GM23248 (cell line): ENCODE measurements at places on chromosomes 7 and 10. TPM values are rescaled to one million over a fixed set of nuclear protein-coding genes. Genes with fewer than 3 reads are reported as not detected.

GRCh38 chr7:20651960-20652544 is 36.6 kb downstream of the ABCB5 start:
- H3K4me3 ChIP-seq = no peak overlapping the region
- H3K4me1 ChIP-seq = no peaks in the 10 kb centered on the region
- no peak overlapping the region for H3K27ac ChIP-seq
- H3K36me3 ChIP-seq = no peaks in the 10 kb centered on the region

DNA sequence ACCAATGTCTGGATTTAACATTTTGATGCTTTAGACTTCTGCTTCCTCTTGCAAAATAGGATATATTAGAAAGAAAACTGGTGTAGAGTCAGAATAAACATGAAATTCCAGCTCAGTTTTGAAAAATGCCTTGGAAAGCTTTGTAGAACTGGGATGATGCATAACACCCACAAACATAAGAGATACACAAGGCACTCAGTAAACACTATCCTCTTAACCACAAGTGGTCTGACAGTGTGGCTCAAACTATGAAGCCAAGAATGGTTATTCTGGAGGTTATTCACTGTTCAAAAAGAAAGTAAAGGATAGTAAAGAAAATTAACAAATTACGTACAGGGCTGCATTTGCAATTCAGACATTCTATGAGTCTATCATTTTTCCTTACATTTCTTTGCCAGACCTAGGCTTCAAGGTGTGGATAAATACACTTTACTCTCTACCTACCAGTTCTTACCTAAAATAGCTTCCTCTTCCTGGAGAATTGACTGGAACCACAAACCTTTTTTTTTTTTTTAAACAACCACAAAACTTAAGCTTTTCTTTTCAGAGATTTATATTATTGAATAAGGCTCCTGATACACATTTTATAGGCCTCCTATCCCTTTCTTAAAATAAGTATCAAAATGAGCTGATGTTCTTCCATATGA is 9.0 kb upstream of the RSBN1L start:
- no peaks in the 10 kb centered on the region for H3K27me3 ChIP-seq
- peak overlapping the region; percentile 60 for H3K27ac ChIP-seq
- H3K4me3 ChIP-seq = peak overlapping the region; percentile 13; the same call in 1 of the 2 replicates
- H3K4me1 ChIP-seq = peaks cover 22% of the 10 kb centered on the region
- H3K36me3 ChIP-seq = no peaks in the 10 kb centered on the region
- peak; percentile 80 for DNase-seq

DNA sequence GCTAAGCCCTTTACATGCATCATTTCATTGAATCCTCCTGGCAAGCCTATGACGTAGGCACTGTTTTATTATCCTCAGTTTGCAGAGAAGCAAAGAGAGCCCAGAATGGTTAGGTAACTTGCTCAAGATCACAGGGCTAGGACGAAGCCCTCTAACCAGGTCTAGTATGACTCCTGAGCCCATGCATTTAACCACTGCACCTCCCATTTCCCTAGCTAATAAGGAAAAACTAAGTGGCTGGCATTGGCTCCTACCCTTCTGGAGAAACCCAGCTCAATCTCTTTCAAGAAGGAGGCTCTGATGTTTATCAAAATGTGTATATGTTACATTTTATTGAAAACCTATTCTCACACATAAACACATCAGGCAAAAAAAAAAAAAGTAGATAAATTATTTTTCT is 19.8 kb downstream of the MYOF start:
- peak overlapping the region; percentile 99 for H3K27ac ChIP-seq
- peaks cover 12% of the 10 kb centered on the region; the same call in 1 of the 2 replicates for H3K36me3 ChIP-seq
- no peaks in the 10 kb centered on the region for H3K27me3 ChIP-seq
- H3K4me1 ChIP-seq = peaks cover 88% of the 10 kb centered on the region
- peak; percentile 34 for DNase-seq

- peak overlapping the region; percentile 59 for H3K4me3 ChIP-seq
- H3K27ac ChIP-seq = peak overlapping the region; percentile 90
- H3K4me1 ChIP-seq = peaks cover 9% of the 10 kb centered on the region; the same call in 1 of the 2 replicates
- no peaks in the 10 kb centered on the region for H3K36me3 ChIP-seq
- DNase-seq = peak; percentile 66
These were observed 162.3 kb downstream of the ZMYND11 start for GRCh38 chr10:297567-297966.

DNA sequence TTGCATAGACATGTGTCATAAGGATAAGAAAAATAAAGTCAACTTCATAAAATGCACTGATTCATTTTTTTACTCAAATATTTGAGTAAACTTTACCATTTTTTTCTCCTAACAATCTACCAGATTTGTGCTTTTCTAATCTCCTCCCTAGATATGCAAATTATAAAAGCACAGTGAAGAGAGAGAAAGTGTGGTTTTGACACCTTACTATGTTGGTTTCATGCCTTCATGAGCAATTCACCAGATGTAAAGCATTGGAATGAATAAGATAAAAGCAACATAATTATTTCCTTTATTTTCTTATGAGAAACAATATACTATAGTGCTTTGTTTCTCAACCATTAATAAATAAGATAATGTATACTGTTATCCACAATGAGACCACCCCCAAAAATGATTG is 432.5 kb upstream of the PCDH15 start:
- DNase-seq = no peak
- H3K27ac ChIP-seq = no peak overlapping the region
- H3K36me3 ChIP-seq = no peaks in the 10 kb centered on the region
- H3K4me1 ChIP-seq = no peaks in the 10 kb centered on the region

DNA sequence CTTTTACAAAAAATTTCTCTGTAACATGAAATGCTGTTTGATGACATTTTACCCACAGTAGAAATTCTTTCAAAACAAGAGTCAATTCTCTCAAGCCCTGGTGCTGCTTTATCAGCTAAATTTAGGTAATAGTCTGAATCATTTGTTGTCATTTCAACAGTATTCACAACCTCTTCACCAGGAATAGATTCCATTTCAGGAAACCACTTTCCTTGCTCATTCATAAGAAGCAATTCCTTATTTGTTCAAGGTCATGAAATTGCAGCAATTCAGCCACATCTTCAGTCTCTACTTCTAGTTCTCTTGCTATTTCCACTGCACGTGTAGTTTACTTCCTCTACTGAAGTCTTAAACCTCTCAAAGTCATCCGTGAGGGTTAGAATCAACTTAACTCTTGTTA is 14.1 kb downstream of the STAG3 start:
- no peak overlapping the region for H3K4me3 ChIP-seq
- DNase-seq = peak; percentile 67
- H3K36me3 ChIP-seq = no peaks in the 10 kb centered on the region
- H3K27ac ChIP-seq = no peak overlapping the region

DNA sequence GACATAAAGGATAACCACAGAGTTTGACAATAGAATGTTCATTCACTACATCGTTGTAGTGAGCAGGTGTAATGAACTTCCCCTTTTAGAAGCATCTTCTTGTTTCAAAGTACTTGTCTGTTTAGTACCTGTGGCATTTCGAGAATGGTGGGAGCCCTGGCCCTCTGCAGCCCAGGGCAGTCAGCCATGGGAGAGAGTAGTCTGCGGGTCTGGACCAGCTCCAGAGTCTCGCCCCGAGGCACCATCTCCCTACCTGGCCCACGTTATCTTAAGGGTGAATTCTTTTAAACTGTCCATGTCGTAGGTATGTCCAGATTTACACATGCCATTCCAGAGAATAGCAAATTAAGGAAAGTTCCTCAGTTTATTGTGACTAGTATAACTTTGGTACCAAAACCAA is 99.7 kb downstream of the BMPR1A start:
- no peaks in the 10 kb centered on the region for H3K36me3 ChIP-seq
- DNase-seq = no peak
- no peaks in the 10 kb centered on the region for H3K27me3 ChIP-seq
- no peak overlapping the region for H3K27ac ChIP-seq
- peaks cover 23% of the 10 kb centered on the region for H3K4me1 ChIP-seq

DNA sequence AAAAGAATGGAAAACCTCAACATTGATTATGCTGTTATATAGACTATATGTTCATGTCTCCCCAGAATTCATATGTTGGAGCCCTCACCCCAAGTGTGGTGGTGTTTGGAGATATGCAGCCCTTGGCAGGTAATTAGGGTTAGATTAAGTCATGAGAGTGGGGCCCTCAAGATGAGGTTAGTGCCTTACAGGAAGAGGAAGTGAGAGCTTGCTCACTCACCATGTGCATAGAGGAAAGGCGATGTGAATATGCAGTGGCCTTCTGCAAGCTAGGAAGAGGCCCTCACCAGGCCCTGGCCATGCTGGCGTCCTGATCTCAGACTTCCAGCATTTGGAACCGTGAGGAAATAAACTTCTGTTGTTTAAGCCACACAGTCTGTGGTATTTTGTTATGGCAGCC is 14.8 kb downstream of the ZNF33A start:
- no peak overlapping the region for H3K27ac ChIP-seq
- H3K4me3 ChIP-seq = no peak overlapping the region
- no peaks in the 10 kb centered on the region for H3K4me1 ChIP-seq

- no peaks in the 10 kb centered on the region for H3K4me1 ChIP-seq
- no peak for DNase-seq
- H3K4me3 ChIP-seq = no peak overlapping the region
- no peaks in the 10 kb centered on the region for H3K36me3 ChIP-seq
- H3K27me3 ChIP-seq = no peaks in the 10 kb centered on the region
- H3K27ac ChIP-seq = no peak overlapping the region
These were observed 50.5 kb downstream of the TMEM209 start for GRCh38 chr7:130154501-130155317.

DNA sequence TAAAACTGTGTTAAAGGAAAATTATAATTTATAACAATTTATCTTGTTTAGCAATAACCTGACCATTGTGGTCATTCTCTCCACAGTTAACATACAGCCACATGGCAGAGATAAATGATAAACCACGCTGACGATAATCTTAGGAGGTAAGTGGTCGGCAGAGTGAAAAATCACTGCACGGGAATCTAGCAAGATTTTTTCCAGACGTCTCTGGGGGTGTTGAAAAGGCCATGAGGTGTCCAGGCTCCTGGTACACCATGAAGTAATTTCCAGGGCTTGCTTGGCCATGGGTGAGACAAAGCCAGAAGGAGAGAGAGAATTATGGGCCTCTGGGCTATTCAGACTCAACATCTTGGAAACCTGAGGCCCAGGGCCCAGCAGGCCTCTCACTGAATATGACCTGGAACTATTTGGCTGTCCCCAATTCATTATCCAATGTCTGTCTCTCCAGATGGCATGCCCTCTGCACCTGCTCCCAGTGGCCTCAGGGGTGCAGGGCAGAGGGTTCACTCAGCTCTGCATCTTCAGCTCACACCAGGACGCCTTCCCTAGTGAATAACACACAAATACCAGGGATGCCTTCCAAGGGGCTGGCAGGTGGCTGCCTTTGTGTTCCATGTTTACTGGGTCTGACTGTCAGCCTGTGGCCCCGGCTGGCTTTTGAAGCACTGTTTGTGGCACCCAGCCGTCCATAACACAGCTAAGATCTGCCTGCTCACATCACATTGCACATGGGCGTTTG is 590.4 kb upstream of the PFKP start:
- no peaks in the 10 kb centered on the region for H3K27me3 ChIP-seq
- H3K27ac ChIP-seq = no peak overlapping the region
- DNase-seq = no peak
- no peaks in the 10 kb centered on the region for H3K36me3 ChIP-seq

DNA sequence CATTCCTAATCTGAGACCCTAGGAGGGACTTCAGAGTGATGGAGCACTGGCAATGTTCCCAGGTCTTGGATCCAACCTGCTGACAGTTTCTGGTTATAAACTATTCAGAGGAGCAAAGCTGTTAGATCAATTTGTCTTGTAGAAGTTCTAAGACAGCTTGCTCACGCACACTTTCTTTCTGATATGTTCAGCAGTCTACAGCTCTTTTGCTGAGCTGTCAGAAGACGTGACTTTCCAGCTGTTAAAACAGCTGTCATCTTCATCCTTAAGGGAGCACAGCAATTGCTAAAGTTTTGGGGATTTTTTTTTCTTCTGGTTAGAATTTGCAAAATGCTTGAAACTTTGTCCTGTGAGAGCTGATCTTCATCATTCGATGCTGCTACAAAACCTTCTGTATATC is 823.1 kb downstream of the SORCS1 start:
- no peak overlapping the region for H3K27ac ChIP-seq
- DNase-seq = no peak
- no peak overlapping the region for H3K4me3 ChIP-seq
- H3K36me3 ChIP-seq = no peaks in the 10 kb centered on the region
- H3K27me3 ChIP-seq = no peaks in the 10 kb centered on the region
- no peaks in the 10 kb centered on the region for H3K4me1 ChIP-seq

DNA sequence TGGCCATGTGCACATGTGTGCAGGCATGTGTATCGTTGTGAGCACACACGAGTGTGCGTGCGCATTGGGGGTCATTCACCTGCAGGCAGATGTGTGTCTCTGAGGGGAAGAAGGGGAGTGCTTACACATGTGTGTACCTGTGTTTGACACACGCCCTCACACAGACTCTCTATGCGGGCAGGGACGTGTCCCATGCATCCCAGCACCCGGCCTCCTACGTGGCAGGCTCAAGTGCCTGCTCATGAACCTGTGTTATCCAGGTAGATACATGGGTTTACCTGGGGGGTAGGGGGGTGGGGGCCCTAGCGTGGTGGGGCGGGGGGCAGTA is 18.6 kb downstream of the KCP start:
- H3K27ac ChIP-seq = no peak overlapping the region
- H3K4me3 ChIP-seq = no peak overlapping the region
- H3K4me1 ChIP-seq = no peaks in the 10 kb centered on the region
- no peaks in the 10 kb centered on the region for H3K36me3 ChIP-seq
- no peak for DNase-seq

DNA sequence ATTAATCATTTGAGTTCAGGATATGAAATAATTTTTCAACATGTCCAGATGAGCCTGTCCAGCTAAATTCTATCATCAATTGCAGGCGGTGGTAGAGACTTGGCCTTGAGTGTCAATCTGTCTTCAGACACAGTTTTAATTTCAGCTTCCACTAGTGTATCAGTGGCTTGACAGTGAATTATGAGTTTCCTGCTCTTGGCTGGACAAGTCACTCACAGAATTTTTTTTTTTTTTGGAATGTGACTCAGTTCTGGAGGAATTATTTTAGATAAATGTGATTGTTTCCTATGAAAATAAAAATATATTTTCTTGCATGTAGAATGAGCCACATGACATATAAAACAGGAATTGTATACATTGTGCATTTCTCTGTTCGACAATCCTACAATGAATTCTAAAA is 319.9 kb upstream of the AKR1E2 start:
- no peak overlapping the region for H3K4me3 ChIP-seq
- peaks cover 2% of the 10 kb centered on the region for H3K4me1 ChIP-seq
- no peak overlapping the region for H3K27ac ChIP-seq
- H3K27me3 ChIP-seq = no peaks in the 10 kb centered on the region
- H3K36me3 ChIP-seq = no peaks in the 10 kb centered on the region

Gene MRPS17
- 10.3 and 10.4 TPM in 2 replicates for total RNA-seq

Gene AEBP1
- 53.0 and 63.2 TPM in 2 replicates for total RNA-seq

Gene KCNK18
- not detected in 2 replicates for total RNA-seq
